ENCODE measurements at places on chromosomes 2 and 18.

DNA sequence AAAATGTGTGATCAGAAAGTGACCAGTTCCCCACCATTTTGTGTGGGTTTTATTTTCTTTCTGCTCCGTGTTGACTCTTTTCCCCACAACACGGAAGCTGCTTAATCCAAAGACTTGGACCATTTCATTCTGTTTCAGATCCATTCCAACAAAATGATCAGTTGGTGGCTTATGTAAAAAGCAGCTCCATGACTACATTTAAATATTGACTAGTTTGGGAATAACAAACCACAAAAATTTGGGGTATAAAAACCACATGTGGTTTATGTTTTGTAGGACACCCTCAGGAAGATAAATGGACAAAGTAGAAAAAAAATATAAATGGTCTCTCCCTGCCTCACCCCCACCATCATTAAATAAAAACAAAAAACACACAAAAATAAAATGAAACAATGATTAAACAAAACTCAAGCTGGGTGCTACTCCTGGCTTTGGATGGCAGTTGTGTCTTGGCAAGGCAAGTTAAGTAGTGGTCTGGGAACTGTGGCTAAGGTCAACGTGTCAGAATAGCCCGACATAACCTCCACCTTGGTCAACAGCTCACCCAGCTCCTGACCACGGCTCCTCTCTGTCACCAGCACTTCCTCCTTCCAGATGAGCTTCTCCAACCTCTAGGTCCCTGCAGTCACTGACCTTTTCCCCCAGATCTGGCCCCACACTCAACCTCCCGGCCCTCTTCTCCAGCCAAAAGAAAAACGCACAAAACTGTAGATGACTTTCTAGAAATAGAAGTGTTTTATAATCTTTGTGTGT, 12.8 kb upstream of the WIPF1 start:
- peak; percentile 27 for DNase-seq

DNA sequence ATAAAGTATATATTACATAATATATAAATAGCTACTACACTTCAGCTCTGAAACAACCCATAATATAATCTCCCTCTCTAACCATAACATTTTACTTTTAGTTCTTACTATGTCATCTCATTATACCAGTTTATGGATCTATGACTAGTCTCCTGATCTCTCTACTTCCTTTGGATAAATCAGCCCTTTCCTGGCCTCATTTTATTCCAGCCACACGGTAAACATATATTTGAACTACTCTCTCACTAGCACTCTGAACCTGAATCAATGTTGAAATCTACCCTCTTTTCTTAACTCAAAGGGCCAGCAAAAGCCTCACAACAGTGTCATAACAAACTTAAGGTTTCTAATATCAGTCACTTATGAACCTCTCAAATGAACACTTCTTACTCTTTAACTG, 62.6 kb downstream of the BAZ2B start:
- DNase-seq, result no peak

- no peak for DNase-seq
These were observed 30.0 kb upstream of the ATG16L1 start for GRCh38 chr2:233221378-233222063.

DNA sequence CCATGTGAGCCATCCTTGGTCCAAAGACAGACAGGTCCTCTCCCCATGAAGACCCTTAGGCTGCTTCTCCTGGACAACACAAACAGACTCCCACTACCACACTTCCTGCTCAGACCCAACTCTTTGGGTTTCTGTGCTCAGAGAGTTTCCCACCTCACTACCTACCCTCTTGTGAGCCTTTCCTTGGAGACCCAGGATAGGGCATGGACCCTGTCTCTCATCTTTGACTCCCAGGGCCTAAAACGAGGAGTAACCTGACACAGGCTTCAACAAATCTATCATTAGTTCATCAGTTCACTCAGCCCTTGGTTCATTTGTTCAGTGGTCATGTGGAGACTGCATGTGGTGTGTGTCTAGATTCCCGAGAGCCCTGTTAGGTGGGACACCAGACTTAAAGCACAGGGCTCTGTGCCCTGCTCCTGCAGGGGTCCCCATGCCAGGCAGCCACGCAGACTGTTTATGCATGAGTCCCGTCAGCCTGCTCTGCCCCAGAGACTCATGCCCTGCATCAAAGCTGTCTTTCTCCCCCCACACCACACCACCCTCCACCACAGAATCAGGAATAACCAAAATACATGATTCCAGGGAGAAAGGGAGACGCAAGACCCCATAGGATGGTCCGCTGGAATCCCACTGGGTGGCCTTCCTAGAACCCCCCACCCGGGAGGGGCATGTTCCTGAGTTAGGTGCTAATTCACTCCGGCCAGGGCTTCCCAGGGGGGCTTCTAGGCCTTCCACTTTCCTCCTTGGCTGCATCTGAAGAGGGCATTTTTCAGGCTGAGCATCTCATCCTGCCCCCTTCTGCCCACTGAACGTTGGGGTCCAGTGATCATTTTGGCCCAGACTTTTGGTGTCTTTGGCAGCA, 100.2 kb upstream of the TEX51 start:
- DNase-seq, result no peak

GRCh38 chr2:44793322-44793870, 148.1 kb upstream of the SIX3 start:
- peak; percentile 4 for DNase-seq

DNA sequence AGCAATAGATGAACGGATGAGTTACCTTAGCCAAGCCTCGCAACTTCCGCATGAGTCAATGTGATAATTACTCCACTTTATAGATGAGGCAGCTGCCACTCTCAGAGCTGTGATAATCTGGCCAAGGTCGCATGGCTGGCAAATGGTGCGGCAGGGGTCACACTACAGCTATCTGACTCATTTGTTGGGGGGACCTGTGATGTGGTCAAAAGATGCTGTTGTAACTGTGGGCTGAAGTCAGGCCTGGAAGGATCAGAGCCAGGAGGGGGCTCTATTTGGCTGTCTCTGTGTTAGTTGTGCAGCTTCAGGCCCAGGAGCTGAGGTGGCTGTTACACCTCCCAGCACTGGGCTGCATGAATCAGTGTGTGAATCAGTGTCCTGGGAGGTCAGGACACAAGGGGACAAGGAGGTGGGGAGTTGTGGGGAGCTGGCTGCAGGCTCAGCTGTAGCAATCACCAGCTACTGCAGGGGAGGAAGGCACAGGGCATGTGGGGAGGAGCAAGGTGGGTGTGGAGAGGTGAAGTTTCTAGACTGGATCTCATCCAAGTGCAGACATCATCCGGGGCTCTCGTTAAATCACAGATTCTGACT, 33.1 kb downstream of the NGEF start:
- no peak for DNase-seq

- peak; percentile 73 for DNase-seq
These were observed 128.3 kb downstream of the ATP9B start for GRCh38 chr18:79197531-79197930.

DNA sequence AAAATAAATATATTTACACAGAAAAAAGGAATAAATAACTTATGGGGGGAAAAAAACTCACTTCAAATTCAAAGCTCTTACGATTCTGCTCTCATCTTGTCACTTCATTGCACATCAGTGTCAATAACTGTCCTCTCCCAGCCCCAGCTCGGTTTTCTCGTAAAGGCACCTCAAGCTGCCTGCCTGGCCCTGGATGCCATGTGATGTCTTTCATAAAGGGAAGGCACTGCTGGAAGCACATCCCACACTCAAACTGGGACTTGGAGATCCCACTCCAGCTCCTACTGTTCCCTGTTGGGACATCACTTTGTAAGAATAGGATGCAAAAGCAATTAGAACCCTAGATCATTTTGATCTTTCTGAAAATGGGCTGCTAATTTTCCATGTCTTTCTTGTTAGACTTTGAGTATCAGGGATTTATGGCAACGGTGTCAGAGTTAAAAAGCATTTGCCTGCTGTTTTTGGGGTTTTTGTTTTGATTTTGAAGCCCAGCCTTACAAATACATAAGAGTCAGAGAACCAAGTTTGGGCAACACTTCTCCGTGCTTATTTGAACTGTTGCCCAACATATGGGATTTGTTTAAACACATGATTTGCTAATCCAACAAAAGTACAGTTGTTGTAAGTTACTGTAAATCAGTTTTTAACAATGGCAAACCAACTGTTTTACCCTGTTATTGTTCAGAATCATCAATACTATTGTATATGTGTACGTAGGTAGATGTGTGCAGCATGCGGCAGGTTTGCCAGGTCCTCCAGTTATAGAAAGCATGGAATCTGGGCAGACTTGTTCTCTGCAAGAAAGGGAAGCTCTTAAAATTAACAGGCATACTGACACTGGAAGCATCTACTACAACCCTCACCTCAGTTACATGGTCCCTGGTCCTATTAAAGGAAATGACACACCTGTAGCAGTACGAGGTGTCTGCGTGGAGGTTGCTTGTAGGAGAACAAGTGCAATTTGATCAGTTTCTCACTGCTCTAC, 20.6 kb downstream of the SERTAD2 start:
- DNase-seq, result no peak

- DNase-seq, result no peak
These were observed 24.8 kb downstream of the GPC1 start for GRCh38 chr2:240460253-240460711.

DNA sequence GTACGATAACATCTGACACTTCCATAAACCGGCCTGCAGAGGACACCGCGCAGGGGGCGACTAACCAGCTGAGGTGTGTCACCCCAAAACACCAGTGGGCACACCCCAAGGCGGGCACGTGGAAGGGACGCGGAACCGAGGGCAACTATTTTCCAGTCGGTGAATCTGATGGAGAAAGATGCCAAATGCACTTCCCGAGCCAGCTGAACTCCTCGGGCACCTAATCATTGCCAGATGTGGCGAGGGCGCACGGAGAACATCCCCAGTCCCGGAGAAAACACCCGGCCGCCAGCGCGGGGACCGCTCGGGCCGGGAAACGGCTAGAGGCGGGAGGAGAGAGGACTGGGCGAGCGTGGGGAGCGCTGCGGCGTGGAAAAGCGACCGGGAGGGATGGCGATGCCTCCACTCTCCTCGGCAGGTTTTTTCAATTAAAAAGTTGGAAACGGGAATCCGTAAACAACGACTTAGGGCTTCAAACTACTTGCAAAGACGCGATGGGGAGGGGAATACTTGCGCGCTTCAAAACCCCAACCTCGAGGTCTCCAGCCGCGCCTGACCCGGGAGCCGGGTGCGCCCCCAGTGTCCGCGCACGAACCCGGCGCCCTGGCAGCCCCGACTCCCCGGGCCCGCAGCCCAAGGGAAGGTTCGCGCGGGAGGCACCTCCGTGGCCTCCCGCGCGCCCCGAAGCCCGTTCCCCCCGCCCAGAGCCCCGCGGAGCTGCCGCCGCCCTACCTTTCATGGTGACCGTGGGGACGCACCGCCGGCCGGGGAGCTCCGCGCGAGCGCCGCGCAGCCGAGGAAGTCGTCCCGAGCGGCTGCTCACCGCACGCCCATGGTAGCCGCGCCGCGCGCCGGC, 497 bp downstream of the COLEC12 start:
- no peak for DNase-seq

DNA sequence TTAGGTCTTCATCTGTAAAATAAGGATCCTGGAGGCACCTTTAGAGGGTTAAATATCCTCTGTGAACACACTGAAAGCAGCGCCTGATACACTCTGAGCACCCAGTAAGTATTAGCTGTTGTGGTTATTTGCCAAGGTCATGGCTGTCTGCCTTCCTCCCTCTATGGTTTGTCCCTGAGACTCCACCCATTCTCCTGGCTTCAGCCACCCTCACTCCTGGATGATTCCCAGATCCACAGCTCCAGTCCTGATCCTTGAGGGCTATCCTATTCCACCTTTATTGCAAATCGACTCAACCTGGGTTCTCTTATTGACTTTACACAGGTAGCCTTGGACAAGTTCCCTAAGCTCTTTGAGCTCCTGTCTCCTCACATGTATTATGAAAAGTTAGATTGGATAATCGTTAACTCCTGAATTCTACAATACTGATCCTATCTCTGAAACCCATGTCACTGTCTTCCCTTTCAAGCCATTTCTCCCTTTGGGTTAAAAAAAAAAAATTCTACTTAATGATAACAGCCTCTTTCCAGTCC, 162.3 kb downstream of the LAMA3 start:
- no peak for DNase-seq

Measured in OCI-LY7 (cell line).